ENCODE measurements at places on chromosomes 3 and 15. TPM values are rescaled to one million over a fixed set of nuclear protein-coding genes. Genes with fewer than 3 reads are reported as not detected.

The CKMT1A gene
- not detected for total RNA-seq

The PAQR9 gene
- total RNA-seq: not detected

The GOLGA6L6 gene
- not detected for total RNA-seq

The ZDHHC19 gene
- total RNA-seq: not detected

The TIMP4 gene
- not detected for total RNA-seq

All from T-helper 1 cell treated with Interleukin-12 subunit alpha and Interleukin-12 subunit beta and Interleukin-4 antibody, amounts not matched to agents 30 ng/mL and 1 ng/mL, for 36 hours (primary cell).